ENCODE measurements at places on chromosomes 1 and 21. TPM values are rescaled to one million over a fixed set of nuclear protein-coding genes. Genes with fewer than 3 reads are reported as not detected.

GRCh38 chr1:93704052-93704451, 22.4 kb upstream of the BCAR3 start:
- DNase-seq, result no peak

DNA sequence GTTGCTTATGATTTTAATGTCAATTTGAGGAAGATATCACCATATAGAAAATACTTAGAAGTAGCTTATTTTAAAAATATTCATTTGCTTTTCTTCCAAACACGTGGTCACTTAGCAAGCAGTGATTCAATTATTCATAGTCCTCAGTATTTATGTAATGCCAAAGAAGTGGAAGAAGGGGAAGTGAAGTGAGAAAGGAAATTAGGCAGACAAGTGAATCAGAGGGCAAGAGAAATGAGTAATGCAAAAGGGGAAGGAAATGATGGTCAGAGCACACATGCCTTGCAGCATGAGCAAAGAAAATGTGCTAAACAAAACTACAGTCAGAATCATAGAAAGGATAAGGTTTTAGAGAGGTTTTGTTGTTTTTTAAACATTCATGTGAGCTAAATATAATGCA, 31.8 kb downstream of the SDCCAG8 start:
- no peak for DNase-seq

GRCh38 chr1:30274976-30275621, 448.3 kb downstream of the MATN1 start:
- DNase-seq, result no peak

DNA sequence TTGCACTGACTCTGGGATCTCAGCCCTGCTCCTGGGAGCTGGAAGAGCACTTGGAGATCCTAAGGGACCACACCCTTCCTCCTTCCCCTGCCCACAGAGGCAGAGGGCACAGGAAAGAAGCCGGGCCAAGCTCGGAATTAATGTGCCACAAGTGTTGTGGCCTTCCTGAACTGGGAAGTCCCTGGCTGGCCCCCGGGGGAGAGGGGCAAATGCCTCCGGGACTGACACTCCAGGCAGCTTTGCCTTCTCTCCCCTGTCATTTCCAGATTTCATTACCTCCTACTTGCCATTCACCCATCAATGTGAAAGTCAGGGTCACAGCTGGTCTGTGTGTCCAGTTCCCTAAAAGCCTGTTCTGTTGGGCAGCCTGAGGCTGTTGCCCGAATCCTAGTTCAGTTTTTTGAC, 21.7 kb downstream of the SESN2 start:
- no peak for DNase-seq

GRCh38 chr1:89589515-89589914, 43.4 kb upstream of the LRRC8C start:
- DNase-seq, result no peak

The MTARC1 gene
- 4.7 TPM for polyA plus RNA-seq

The CNR2 gene
- polyA plus RNA-seq, result 0.01 TPM

All from heart right ventricle (tissue), 16 donors.